B cell (primary cell): ENCODE measurements at places on chromosomes 7 and 10. TPM values are rescaled to one million over a fixed set of nuclear protein-coding genes. Genes with fewer than 3 reads are reported as not detected.

The SPAM1 gene
- total RNA-seq = not detected in 2 replicates

The RBAK gene
- total RNA-seq = 18.2 and 20.3 TPM in 2 replicates

The LOXL4 gene
- not detected in 2 replicates for total RNA-seq

The AGR2 gene
- not detected in 2 replicates for total RNA-seq

The ADAM22 gene
- total RNA-seq = 1.8 and 2.0 TPM in 2 replicates

The SPDYE5 gene
- not detected in 2 replicates for total RNA-seq

The HK1 gene
- 38.2 and 40.8 TPM in 2 replicates for total RNA-seq

The PIP gene
- total RNA-seq = not detected in 2 replicates

The ACBD7 gene
- total RNA-seq = 0.54 and 1.3 TPM in 2 replicates

The TMEM168 gene
- 30.0 and 31.8 TPM in 2 replicates for total RNA-seq

The CTAGE6 gene
- 1.9 TPM in 2 replicates for total RNA-seq

The CYP3A5 gene
- total RNA-seq = not detected in 2 replicates

The NODAL gene
- not detected in 2 replicates for total RNA-seq

The CHN2 gene
- 0.86 and 2.9 TPM in 2 replicates for total RNA-seq

The CALML3 gene
- total RNA-seq = not detected in 2 replicates

The ACSL5 gene
- total RNA-seq = 36.2 and 37.6 TPM in 2 replicates

The FHIP2A gene
- 18.2 and 28.6 TPM in 2 replicates for total RNA-seq

The TRPV5 gene
- not detected in 2 replicates for total RNA-seq

The CH25H gene
- not detected in 2 replicates for total RNA-seq

The POLL gene
- total RNA-seq = 46.7 TPM in 2 replicates

The CTAGE15 gene
- not detected in 2 replicates for total RNA-seq

The C10orf67 gene
- total RNA-seq = not detected in 2 replicates
